ENCODE measurements at places on chromosomes 16 and 17. TPM values are rescaled to one million over a fixed set of nuclear protein-coding genes. Genes with fewer than 3 reads are reported as not detected.

KRTAP2-1 gene
- not detected for total RNA-seq

TBC1D26 gene
- total RNA-seq = 0.07 TPM

TAF15 gene
- 200 TPM for total RNA-seq

LRRC37A3 gene
- total RNA-seq = 3.2 TPM

ODAD4 gene
- 1.7 TPM for total RNA-seq

LRRC36 gene
- not detected for total RNA-seq

C17orf100 gene
- total RNA-seq = 2.8 TPM

SCGB1C2 gene
- not detected for total RNA-seq

CRISPLD2 gene
- total RNA-seq = 3.0 TPM

IL17C gene
- total RNA-seq = not detected

CD300LB gene
- total RNA-seq = 0.03 TPM

TMC5 gene
- 4.8 TPM for total RNA-seq

CLDN6 gene
- 0.40 TPM for total RNA-seq

SLC13A2 gene
- 0.12 TPM for total RNA-seq

ELMO3 gene
- 1.1 TPM for total RNA-seq

BCL6B gene
- total RNA-seq = not detected

RPL26 gene
- 3,674 TPM for total RNA-seq

TPSAB1 gene
- total RNA-seq = not detected

ITGB4 gene
- total RNA-seq = 97.6 TPM

MRC2 gene
- total RNA-seq = 52.0 TPM

KRT39 gene
- total RNA-seq = not detected

DHRS7C gene
- not detected for total RNA-seq

ARSG gene
- 1.3 TPM for total RNA-seq

WNK4 gene
- 1.0 TPM for total RNA-seq

CCDC154 gene
- 0.20 TPM for total RNA-seq

ERN2 gene
- not detected for total RNA-seq

KRTAP9-4 gene
- not detected for total RNA-seq

ARL5C gene
- not detected for total RNA-seq

RRAD gene
- 64.4 TPM for total RNA-seq

CFAP97D1 gene
- 0.03 TPM for total RNA-seq

TP53TG3 gene
- 0.96 TPM for total RNA-seq

TMEM101 gene
- total RNA-seq = 31.7 TPM

TBC1D3I gene
- total RNA-seq = 0.10 TPM

STRADA gene
- total RNA-seq = 28.1 TPM

MT1A gene
- total RNA-seq = 31.5 TPM

CA10 gene
- total RNA-seq = not detected
